ENCODE measurements at places on chromosomes 3 and 15. TPM values are rescaled to one million over a fixed set of nuclear protein-coding genes. Genes with fewer than 3 reads are reported as not detected.

DNA sequence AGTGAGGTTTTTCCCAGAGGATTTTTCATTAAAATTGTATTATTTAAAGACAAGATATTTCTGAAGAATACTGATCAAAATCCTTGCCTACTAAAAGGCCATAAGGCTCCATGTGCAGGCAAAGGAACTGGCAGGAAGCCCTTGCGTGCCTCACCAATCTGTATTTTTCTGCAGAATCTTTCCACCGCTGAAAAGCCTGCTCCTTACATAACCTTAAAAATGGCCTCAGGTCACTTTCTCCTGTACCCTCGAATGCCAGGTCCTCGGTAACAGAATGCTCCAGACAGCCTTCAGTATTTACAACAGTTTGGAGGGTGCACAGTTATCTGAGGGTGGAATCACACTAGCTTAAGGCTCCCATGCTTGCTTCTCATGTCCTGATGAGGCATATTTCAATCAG is 3.2 kb downstream of the MORC1 start:
- DNase-seq: no peak

The OCA2 gene
- total RNA-seq: 7.2 TPM

DNA sequence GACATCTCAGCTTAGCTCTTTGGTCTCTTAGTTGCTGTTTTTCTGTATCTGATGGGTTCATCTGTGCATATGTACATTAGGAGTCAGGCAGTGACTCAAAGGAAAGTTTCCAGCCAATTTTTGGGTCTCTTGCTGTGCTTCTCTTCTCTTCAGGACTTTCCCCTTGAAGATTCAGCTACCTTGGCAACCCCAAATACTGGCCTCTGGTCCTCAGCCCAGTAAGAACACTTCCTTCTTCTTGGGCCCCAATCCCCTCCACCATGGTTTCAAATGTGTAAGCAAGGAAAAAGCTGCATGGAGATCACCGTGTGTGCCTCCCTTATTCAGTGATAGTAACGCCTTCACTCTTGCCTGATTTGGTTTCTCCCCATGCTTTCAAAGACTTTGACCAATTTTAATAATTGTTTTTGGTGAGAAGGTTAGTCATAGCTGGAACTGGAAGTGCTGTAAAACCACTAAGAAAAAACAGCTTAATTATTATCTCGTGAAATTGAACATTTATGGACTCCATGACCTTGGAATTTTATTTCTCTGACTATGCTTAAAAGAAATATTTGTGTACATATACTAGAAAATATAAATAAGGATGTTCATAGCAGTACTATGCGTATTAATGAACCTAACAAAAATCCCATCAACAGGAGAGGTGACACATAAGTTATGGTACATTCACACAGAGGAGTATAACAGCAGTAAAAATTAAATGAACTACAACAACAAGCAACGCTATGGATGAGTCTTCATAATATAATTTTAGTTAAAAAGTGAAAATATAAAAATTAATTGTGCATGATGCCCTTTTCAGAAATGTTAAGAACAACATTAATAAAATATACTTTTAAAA is 125.3 kb upstream of the BCL6 start:
- DNase-seq: no peak

- peak; percentile 87 for DNase-seq
Measured at GRCh38 chr3:141114816-141115460, 63.8 kb downstream of the SPSB4 start.

All from testis (tissue), 5 donors.